Mammary epithelial cell (primary cell): ENCODE measurements at places on chromosomes 16 and 17.

- no peak for DNase-seq
These were observed 71.7 kb upstream of the BRD7 start for GRCh38 chr16:50440531-50440930.

- peak; percentile 35 for DNase-seq
These were observed 418.0 kb upstream of the PSMD7 start for GRCh38 chr16:73878611-73879010.

- DNase-seq = peak; percentile 93
These were observed 3.0 kb downstream of the RHBDF2 start for GRCh38 chr17:76497979-76498875.

DNA sequence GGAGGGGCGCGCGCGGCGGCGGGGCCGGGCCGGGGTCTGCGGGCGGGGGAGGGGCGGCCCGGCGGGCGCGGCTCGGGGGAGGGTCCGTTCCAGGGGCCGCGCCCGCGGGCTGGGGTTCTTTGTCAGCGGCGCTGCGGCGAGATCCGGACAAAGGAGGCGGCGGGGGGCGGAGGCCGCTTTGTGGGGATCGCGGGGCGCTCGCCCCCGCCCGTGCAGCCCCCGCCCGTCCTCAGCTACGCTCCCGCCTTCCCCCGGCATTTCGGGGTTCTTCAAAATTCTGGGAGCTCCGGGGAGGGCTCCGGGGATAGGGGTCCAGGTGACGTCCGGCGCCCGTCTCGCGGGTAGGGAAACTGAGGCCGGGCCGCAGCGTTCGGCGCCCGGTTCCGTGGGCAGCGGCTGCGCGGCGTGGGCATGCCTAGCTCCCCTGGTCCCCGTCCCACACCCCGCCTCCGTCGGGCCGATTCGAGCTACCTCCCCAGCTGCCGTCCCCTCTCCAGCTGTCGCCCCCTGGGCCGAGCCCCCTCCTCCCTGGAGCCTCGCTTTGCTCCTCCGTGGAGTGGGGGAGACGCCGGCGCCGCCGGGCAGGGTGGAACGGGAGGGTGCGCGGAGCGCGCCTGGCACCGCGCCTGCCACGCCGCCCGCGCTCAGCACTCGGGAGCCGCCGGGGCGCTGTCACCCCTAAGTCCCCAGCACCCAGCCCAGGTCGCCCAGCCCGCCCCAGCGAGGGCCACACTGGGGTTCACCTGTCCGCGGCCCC lies 546 bp downstream of the SNN start:
- DNase-seq = no peak

DNA sequence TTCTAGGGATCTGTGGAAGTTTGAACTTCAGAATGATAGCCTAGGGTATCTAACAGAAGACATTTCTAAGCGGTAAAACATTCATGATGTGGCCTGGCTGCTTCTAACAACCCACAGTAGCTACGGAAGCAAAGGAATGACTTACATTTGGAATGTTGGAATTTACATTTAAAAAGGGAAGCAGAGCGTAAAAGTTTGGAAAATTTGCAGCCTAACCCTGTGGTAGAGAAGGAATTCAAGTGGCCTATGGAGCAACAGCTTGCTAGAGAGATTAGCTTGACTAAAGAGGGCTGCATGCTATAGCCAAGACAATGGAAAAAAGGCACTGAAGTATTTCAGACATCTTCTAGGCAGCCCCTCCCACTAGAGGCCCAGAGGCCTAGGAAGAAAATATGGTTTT lies 50.1 kb downstream of the HNF1B start:
- no peak for DNase-seq

GRCh38 chr16:10130538-10130937 lies 51.7 kb downstream of the GRIN2A start:
- no peak for DNase-seq

- no peak for DNase-seq
These were observed 184.9 kb downstream of the WWOX start for GRCh38 chr16:78284326-78284725.

- DNase-seq = no peak
These were observed 20.5 kb upstream of the CPD start for GRCh38 chr17:30358055-30358760.

DNA sequence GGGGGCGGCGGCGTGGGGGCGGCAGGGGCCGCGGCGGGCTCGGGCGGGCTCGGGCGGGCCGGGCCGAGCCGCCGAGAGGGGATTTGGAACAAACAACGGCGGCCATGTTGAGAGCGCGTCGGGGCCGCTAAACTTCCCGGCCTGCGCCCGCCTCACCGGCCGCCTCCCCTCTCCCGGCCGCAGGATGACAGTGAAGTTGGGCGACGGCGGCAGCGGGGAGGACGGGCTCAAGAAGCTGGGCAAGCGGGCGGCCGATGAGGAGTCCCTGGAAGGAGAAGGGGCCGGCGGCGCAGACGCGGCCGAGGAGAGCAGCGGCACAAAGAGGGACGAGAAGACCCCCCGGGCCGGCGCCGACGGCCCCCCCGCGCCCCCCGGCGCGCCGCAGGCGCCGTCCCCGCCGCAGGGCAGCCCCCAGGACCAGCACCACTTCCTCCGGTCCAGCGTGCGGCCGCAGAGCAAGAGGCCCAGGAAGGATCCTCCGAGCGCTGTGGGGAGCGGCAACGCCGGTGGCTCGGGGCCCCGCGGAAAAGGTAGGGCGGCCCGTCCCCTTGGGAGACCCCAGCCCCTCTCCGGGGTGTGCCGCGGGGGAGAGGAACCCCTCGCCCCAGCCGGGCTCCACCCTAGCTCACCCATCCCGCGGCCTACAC lies 2.4 kb downstream of the CRAMP1 start:
- DNase-seq = peak; percentile 40

DNA sequence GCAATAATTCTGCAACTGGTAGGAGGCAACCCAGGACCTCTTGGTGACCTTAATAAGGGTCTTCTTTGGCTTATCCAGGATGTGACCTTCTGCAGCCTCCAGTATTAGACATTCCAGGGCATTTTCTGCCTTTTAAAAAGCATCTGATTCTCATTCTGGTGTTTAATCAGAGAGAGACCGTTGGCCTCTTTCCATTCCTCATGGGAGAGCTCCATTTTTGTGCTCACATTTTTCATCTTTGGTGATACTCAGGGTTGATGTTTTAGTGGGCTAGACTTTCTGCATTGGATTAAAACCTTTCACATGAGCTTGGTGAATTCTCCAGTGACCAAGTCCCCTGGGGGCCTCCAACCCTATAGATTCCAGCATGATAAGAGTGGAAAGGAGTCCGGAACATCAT lies 150.2 kb upstream of the CACNG5 start:
- no peak for DNase-seq

DNA sequence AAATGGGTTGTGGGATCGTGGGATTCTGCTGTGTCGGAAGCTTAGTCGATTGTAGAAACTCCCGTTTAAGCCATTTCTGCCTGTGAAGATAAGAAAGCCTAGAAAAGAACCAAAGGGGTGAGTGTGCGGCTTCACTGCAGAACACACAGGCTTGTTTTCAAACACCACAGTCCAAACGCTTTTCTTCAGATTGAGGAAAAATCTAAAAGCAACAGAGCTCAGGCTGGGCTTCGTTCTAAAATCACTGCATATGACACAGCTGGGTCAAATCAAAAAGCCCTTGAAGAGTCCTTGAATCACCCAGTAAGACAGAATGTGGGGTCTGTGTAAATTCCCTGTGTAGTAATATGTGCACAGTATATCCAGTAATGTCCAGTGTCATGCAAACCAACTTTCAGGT lies 25.7 kb downstream of the NUBP1 start:
- no peak for DNase-seq

- peak; percentile 89 for DNase-seq
These were observed 222.5 kb upstream of the GSE1 start for GRCh38 chr16:85390511-85391174.

- DNase-seq = no peak
These were observed 60.2 kb upstream of the CLEC18A start for GRCh38 chr16:69890892-69891282.

DNA sequence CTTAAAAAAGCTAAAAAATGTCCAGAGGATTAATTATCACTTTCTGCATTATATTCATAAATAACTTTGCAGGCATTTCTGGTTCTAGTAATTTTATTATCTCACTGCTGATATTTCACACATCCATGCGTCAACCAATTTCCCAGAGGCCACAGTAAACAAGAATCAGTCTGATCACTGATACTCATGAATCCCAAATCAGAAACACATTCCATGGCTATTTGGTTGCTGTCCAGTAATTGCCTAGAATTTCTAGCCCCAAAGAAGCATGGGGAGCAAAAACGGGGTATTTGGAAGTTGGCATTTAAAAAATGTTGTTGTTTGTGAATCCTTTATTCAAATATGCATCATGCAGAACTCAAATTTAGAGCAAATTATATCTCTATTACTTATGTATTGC lies 244.8 kb downstream of the CDH8 start:
- DNase-seq = no peak

- no peak for DNase-seq
These were observed at the start of gene TRPV2 for GRCh38 chr17:16415031-16415924. TSS of gene TRPV2 (plus strand) at chr17:16415571. CDS start at chr17:16417669, 2,098 bp downstream.

- DNase-seq = peak; percentile 96
These were observed 8.3 kb upstream of the ZNF750 start for GRCh38 chr17:82848022-82848592.

DNA sequence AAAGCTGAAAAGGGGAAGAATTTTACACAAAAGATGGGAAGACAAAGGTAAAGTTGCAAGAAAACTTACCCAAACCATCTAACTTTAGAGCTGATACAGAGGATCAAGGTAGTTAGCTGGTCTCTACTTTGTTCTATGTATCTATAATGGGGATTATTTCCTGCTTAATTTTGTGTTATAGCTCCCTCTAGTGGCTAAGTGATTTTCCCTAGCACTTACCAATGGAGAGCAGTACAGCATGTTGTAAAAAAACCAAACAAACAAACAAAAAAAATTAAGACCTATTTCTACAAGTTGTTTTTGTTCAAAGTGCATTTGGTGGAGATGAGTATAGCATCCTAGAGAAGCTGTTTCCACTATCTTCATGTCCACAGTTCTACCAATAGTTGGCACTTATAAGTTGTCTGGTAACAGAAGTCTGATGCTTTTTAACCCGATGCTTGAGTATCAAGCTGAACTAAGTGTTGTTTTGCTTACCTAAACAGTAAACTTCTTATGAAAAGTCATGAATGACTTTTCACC lies 7.5 kb downstream of the SRSF1 start:
- DNase-seq = peak; percentile 48

DNA sequence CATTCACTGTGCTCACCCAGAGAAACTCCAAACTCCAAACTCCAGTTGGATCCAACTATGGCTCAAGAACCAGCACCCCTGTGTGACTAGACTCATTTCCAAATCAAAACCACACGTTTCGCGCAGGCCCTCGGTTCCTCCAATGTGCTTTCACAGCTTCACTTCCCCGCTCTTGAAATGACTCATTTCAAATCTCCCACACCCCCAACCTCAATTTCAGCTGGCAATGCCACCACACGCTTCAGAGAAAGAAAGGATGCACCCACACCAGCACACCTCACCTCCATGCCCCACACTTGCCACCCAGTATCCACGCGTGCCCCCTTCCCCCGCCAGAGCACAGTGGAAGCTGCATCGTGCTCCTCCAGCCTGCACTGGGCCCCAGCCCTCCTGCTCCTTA lies 9.0 kb downstream of the TMEM92 start:
- no peak for DNase-seq

DNA sequence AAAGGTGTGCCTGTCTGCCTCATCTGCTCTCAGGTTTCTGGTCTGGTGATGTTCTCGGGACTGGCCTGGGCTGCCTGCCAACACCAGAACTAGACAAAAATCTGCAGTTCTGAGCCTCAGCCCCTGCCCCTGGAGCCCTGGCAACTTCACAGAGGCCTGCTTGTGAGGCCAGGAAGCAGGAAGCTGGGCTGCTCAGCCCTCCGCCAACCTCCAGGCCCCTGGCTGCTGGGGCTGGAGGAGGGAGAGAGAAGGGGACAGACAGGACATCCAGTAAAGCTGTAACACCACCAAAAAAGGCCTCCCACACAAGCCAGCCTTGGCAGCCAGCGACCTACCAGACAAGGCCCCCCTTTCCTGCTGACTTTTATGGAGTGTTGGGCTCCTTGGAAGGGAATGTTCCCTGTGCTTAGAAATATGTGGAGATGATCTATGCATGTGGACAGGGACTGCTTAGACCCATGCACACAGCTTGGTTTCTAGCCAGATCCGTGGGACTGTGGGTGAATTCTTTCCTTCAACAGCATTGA lies 157.6 kb downstream of the XYLT1 start:
- peak; percentile 35 for DNase-seq
